OCI-LY7 (cell line): ENCODE measurements at places on chromosomes 16 and 17. TPM values are rescaled to one million over a fixed set of nuclear protein-coding genes. Genes with fewer than 3 reads are reported as not detected.

DNA sequence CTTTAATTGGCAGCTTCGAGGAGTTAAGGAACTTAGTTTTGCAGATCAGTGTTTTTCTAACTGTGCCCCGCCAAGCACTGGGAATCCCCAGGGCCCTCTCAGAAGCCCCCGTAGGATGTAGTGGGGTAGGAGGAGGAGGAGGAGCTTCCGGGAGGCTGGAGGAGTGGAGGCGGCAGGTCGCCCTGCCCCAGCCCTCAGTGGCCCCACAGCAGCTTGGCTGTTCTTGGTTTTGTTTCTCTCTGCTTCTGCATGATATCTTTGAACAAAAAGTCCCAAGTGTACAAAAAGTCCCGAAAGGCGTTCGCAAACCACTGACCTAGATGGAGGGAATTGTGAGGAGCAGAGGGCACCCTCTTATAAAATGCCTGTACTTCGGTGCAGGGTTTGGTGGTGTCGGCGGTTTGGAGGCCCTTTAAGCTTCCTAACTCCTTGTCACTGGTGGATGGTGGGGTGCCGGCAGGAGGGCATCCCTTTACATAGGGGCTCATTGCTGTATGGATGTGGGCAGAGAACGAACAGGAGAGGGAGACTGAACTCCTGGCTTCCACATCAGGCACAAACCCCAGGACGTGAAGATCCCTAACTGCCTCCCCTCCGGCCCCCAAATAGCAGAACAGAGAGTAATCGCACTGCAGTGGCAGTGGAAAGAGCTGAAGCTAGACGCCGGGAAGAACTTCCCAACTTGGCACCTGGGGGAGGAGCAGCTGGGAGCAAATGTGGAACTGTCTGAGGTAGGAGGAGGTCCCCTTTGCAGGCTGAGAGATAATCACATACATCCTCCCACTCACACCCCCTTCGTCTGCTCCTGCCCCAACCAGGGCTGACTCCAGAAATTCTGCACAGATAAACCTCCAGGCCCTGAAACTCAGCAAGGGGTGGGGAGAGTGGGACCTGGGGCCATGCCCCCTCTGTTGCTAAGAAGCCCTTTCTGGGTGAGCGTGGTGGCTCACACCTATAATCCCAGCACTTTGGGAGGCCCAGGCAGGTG is 20.1 kb downstream of the EPOP start:
- DNase-seq, result no peak

- no peak for DNase-seq
Observed at GRCh38 chr17:82003411-82004381, 19.0 kb downstream of the CENPX start.

DNA sequence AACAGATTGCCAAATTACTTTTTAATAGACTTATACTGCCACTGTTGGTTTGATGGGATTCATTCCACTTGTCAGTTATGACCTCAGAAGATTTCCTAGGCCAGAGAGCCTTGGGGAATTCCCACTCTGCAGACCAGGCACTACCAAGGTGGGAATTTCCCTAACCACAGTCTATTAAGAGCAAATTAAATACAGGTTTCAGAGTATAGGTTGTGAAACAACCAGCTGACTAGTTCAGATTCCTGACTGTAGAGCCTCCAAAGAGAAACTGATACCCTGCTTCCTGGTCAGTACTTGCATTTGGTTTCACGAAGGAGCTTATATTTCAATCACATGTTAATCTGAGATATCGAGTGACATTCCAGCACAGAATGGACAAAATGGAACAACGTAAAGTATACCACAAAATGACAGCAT is 186.5 kb downstream of the STX8 start:
- DNase-seq, result no peak

DNA sequence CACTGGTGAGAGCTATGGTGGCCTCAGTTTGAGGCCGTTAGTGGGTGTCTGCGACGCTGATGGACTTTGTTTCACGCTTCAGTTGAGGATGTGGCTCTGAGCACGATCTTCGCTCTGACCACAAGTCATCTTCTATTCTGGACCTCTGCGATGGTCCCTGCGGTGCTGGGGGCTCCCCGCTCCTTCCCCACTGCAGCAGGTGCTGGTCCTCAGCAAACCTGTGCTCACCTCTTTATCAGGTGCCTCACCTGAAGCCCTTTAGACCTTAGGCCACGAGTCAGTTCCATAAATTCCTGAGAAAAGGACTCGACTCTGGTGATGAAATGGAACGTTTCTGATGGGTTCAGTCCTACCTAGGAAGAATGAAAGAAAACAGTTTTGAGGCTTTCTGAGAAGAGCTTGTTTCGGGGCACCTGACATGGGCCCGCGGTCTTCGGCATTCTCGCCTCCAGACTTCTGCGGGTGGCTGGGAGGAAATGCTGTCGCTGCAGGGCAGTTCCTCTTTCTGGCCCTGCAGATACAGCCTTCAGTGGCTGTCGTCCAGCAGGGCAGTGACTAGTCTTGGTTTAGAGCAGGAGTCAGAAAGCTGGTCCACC is 4.7 kb downstream of the KCTD5 start:
- peak; percentile 57 for DNase-seq

- peak; percentile 84 for DNase-seq
Observed at GRCh38 chr16:85717393-85718152, 28.8 kb upstream of the GINS2 start.

GRCh38 chr16:15961060-15961511 is 11.7 kb downstream of the ABCC1 start:
- peak; percentile 30 for DNase-seq

DNA sequence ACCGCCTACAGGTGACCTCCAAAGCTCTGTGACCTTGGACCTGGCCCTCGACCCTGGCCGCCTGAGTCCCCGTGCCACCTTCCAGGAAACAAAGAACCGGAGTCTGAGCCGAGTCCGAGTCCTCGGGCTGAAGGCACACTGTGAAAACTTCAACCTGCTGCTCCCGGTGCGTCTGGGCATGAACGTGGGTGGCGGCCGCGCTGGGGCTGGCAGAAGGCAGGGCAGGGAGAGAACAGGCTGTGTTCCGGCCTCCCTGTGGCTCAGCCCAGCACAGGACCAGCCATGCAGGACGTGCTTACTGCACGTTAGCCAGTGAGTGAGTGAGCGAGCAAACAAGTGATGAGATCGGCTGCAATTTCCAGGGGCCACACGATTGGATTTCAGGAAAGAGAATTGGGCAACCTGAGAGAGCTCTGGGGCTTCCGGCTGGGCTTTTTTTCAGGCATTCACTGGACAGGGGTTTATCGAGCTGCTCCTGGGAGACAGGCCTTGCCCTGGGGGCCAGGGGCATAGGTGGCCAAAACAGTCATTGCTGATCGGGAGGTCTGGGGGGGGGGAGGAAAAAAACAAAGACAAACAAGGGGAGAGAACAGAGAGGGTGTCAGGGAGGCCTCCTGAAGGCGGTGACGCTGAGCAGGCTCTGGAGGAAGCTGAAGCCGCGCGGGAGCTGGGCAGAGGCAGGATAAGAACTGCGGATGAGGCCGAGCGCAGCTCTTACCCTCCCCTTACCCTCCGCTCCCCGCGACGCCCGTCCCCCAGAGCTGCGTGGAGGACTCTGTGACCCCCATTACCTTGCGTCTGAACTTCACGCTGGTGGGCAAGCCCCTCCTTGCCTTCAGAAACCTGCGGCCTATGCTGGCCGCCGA is 16.9 kb downstream of the ITGAX start:
- no peak for DNase-seq

- DNase-seq, result no peak
Observed at GRCh38 chr17:10513299-10514067, 4.9 kb downstream of the MYH1 start.

- peak; percentile 11 for DNase-seq
Observed at GRCh38 chr16:56199164-56199563, 7.9 kb downstream of the GNAO1 start.

- peak; percentile 63 for DNase-seq
Observed at GRCh38 chr16:53090591-53091411, 36.0 kb downstream of the CHD9 start.

- DNase-seq, result peak; percentile 30
Observed at GRCh38 chr17:63772801-63773271, 561 bp downstream of the CCDC47 start.

The KIF2B gene
- not detected in 2 replicates for total RNA-seq

The NPIPB6 gene
- 12.1 and 16.1 TPM in 2 replicates for total RNA-seq

The PRR15L gene
- not detected in 2 replicates for total RNA-seq

The CDH5 gene
- 0.09 TPM in 1 of 2 replicates, not detected in the other for total RNA-seq
